ENCODE measurements at places on chromosomes 1 and 21.

DNA sequence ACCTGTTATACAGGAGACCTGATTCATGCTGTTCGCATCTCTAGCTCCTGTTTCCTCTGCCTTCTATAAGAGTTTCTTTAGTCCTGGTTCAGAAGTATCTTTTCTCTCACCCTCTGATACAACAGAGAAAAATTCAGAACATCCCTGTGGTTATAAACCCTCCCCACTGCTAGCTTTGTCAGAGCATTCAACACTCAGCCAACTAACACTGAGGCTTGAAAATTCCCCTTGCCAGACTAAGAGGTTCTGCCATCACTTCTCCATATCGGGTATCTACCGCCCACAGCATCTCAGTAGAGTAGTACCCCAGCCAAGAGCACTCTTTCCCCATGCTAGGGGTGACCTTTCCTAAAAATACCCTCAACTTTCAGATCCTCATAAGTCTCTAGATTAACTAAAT lies 19.6 kb upstream of the PIK3R3 start:
- DNase-seq: no peak

GRCh38 chr1:25522031-25522655 lies 21.3 kb upstream of the LDLRAP1 start:
- no peak for DNase-seq

DNA sequence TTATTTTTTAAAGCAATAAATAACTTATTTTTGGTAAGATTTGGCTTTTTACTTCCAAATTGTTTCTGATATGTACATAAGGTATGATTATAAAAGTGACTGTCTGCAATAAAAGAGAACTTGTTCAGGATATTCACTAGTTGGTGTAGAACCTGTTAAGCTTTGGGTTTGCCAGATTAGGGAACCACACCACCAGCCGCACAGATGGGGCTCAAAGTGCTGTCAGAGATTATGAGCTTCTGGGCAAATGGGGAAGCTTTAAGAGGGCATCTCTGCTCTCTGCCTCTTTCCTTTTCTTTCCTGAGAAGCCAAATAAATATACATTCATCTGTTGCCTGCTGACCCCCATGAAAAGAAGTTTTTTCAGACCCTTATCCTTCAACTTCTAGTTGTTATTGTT lies 25.4 kb downstream of the IVNS1ABP start:
- DNase-seq: no peak

DNA sequence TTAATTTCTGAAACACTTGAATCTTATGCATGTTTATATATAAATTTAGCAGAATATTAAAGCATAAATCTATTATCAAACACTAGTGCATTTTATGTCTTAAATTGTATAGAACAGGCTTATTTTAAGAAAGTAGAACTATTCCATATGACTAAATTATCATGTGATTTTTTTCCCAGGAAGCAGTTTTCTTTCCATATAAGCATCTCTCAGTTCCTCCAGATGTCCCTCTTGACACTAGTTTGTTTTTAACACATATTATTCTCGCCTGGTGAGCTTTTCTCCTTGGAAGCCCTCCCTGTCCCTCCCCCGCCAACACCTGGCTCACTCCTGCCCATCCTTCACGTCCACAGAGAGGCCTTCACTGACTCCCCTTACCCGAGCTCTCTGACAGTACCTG lies 48.3 kb upstream of the BCAR3 start:
- no peak for DNase-seq

DNA sequence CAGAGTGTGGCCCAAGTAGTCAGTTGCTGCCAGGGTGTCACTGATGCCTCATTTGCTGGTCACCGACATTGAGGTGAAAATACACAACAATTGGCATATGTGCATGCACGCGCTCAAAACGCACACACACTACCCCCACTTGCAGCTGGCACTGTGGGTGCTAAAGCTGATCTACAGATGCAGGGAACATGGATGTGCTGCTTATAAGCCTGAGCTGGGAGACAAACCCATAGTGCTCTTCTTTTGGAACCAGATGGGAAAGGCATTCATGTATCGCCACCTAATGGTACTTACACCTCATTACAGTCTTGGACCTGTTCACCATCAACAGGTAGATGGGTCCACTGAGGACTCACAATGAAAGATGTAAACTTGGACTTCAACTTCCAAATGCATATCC lies 70.3 kb upstream of the CAMK1G start:
- DNase-seq: no peak

DNA sequence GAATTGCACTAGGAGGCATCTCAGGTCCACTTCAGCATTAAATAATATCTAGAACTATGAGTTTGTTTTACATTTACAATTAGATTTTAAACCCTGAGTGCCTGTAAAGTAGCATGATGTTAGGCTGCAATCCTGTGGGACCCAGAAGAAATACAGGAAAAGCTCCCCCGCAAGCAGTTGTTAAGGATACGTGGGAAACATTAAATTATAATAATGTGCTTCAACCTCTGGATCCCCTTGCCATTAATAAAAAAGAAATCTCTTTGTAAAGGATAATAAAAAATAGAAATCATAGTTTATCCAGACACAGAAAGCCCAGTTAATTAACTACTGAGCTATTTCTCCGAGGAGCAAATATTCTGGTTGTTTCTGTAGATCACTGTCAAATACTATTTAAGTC lies 106.0 kb downstream of the PCNX2 start:
- DNase-seq: no peak

DNA sequence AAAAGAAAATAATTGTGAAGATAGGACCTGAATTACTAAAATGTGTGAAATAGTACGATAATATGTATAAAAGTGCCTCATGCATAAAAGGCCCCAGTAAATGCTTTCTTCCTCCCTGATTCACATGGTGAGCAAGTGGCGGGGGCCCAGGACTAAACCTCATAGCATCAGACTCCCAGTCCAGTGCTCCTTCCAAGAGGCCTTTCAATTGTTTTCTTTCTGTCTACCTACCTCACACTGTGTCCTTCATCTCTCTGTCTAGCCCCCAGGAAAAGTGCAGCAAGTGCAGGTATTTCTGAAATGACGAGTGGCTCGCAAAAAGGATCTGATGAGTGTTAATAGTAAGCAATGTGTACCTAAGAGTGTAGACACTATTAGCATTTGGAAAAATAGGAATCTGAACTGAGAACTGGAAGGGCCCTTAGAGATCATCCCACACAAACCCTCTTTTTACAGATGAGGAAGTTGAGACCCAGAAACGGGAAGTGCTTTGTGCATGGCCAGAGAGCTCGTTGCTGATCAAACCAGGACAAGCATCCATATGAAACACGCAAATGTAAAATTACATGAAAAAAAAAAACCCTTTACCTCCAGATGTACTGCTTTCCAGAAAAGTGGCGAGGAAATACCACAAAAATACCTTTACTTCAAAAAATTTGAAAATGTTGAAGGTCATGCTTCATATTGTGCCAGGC lies 118.2 kb upstream of the HOOK1 start:
- peak; percentile 16 for DNase-seq

GRCh38 chr1:34037109-34037508 lies 127.9 kb downstream of the CSMD2 start:
- DNase-seq: no peak

GRCh38 chr1:198278943-198279342 lies 122.1 kb downstream of the NEK7 start:
- DNase-seq: no peak

All from stimulated activated naive CD8-positive, alpha-beta T cell treated with anti-CD3 and anti-CD28 coated beads, Interleukin-15, amount 100 ng/mL, for 72 hours (primary cell).